Ureter (tissue), 1 donor: ENCODE measurements at places on chromosomes 2 and 18. TPM values are rescaled to one million over a fixed set of nuclear protein-coding genes. Genes with fewer than 3 reads are reported as not detected.

Gene LRRC30
- total RNA-seq: not detected

Gene EVX2
- total RNA-seq: not detected

Gene LOXHD1
- 0.29 TPM for total RNA-seq

Gene TMEM169
- 0.21 TPM for total RNA-seq

Gene SERPINE2
- total RNA-seq: 10.9 TPM

Gene XIRP2
- 0.42 TPM for total RNA-seq

- peak; percentile 61 for DNase-seq
Observed at GRCh38 chr2:120934574-120935338, 199.1 kb downstream of the GLI2 start.

Gene ACVR1C
- total RNA-seq: 0.81 TPM

GRCh38 chr18:49648811-49649210, 87.0 kb downstream of the LIPG start:
- no peak for DNase-seq

DNA sequence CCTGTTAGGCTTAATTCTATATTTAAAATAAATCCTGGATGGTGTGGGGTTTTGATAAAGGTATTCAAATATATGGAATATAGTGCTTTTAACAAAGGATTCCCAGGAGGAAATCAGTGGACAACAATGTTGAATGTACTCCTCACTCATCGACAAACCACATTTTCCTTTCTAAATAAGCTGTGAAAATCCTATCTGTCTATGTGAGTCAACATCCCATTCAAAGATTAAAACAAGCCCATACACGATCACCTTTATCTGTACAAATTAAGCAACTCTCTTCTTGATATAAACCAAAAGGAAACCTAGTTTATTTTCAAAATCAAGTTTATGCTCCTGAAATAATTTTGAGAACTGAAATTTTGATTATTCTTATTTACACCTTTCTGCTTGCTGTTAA, 153.4 kb downstream of the ERBB4 start:
- no peak for DNase-seq

DNA sequence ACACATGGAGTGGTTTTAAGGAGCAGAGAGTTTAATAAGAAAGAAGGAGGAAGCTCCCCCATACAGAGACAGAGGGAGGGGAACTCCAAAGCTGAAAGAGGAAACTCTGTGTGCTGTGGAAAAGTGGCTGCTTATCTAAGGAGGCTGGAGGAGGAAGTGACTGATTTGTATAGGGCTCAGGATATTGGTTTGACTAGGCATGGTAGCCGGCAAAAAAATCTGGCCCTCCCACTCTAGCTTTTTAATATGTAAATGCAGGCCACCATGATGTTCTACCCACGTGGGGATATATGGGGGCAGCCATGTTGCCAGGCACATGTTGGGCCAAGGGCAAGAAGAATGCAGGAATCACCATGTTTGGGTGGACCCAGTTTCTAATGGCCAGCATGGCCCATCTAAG, 64.3 kb downstream of the HNMT start:
- no peak for DNase-seq

Gene MYO5B
- total RNA-seq: 46.2 TPM

DNA sequence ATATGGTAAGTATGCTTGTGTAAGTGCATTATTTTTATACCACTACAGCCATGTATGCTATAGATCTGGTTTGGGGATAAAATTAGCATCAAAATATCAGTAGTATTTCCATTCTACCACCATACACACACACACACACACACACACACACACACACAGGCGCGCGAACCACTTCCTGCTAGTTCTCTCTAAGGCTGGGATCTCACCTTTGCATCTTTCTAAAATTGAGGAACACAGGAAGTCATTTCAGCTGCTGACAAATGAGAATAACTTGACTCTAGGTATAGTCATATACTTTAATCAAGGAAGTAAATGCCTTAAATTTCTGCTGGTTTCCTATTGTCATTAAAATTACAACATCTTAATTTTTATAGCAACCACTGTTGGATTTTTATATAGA, 72.5 kb downstream of the RBM43 start:
- DNase-seq: no peak

DNA sequence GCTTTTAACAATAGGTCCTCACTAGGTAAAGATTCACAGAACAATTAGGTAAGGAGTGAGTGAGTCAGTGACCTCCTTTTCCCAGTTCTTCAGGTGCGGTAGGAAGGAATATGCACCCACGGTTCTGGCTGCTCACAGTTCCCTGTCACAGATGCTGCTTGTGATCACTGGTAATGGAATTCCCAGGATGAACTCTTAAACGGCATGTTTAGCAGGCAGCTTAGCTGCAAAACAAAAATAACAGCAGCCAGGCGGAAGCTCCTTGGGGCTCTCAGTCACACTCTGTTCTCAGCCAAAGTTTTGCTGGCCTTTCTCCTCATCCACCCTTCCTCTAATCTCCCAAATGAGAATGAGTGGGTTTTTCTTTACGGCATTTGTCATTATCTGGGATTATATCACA, 274.5 kb downstream of the MYT1L start:
- no peak for DNase-seq

Gene MRPS5
- 52.1 TPM for total RNA-seq

DNA sequence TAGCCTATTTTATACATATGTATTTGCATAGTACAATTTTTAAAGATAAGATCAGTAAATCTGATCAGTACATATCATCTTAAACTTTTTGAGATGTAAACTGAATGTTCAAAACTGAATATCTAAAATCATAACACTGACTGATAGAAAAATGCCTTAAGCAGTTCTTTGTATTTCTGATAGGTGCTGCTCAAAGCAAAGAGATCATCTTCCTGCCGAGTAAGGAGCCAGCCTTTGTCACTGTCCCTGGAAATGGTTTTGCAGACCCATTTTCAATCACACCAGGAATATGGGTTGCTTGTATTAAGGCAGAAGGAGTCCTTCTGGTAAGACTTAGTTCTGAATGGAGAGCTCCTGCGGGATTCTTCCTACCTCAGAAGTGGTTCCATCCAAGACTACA, 135.0 kb downstream of the LAMA3 start:
- DNase-seq: no peak

DNA sequence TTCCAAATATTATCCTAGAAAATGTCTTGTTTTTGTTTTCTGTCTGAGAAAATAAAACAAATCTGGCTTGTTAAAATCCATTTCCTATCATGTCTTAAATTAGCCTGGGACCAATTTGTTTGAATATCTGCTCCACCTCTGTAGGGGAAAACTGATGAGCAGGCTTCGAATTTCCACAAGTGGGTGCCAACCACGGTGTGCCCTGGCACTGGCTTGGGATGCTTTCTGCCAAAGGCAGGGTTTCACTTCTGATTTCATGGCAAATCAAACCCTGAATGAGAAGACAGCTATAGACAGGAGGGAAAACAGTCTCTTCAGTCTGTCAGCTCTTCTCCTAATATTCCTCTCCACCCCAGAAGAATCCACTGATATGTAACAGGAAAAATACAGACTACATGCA, 33.7 kb upstream of the STAT4 start:
- no peak for DNase-seq

- DNase-seq: no peak
Observed at GRCh38 chr2:88464153-88464552, 11.7 kb upstream of the FOXI3 start.

- DNase-seq: no peak
Observed at GRCh38 chr2:238163481-238164198, 4.9 kb downstream of the ERFE start.

DNA sequence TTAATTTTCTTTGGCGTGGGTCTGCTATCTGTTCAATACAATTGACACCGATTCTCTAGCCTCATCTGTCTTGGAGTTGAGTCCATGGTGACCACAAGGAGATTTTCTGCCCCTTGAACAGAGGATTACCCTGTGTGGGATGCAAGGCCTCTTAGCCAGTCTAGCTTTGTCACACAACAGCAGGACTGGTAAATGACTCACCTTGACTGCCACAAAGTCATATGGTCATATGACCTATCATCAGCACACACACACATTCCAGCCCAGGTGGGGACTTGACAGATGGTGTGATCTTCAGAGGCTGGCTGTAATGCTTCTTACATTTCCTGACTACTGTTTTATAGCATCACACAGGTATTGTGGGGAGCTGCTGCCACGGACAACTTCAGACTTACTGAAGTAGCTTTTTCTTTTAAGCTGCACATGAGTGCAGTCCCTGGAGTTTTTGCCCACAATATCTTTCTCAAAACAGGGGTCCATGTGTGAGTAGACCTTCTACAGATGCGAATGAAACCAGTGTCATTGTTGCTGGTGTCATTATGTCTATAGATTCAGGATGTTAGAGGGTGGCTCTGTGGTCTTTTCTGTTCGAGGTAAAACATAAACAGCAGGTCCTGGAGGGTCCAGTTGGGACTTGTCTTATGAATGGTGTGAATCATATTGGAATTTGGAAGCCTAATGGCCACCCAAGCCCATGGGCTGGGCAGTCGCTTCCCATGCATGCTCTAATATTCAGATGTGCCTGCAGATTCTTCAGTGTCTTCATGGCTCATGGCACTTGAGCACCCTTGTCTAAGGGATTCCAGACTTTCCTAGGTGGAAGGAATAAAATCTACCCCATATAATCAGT, 18.6 kb upstream of the ACOXL start:
- DNase-seq: no peak

DNA sequence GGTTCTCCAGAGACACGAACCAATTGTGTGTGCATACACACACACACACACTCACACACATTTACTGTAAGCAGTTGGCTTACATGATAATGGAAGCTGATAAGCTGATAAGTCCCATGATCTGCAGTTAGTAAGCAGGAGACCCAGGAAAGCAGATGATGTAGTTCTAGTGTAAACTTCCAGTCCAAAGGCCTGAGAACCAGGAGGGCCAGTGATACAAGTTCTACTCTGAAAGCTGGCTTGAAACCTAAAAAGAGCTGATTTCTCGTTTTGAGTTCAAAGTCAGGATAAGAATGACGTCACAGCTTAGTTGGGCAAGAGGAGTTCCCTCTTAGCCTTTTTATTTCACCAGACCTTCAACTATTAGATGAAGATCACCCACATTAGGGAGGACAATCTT, 558.8 kb upstream of the PIK3C3 start:
- no peak for DNase-seq

DNA sequence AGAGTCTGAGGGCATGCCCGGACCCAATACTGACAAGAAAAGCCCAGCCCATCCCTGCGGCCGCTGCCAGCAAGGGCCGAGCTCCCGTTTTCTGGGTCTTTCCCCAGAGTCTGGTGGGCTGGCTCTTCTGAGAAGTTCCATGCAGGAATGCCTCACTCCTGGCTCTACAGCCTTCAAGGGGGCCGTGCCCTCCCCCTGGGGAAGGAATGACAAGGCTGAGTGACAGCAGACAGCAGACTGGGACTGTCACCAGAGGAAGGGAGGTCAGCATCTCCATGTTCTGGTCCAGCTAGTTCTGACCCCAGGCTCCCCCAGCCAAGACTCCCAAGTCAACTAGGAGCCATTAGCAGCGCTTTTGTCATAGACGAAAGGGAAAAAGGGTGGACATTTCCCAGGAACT, 13.0 kb upstream of the SEMA4C start:
- no peak for DNase-seq

- DNase-seq: no peak
Observed at GRCh38 chr2:118049816-118050140, 35.9 kb upstream of the CCDC93 start.

- no peak for DNase-seq
Observed at GRCh38 chr18:35071819-35072247, 30.6 kb downstream of the MAPRE2 start.

DNA sequence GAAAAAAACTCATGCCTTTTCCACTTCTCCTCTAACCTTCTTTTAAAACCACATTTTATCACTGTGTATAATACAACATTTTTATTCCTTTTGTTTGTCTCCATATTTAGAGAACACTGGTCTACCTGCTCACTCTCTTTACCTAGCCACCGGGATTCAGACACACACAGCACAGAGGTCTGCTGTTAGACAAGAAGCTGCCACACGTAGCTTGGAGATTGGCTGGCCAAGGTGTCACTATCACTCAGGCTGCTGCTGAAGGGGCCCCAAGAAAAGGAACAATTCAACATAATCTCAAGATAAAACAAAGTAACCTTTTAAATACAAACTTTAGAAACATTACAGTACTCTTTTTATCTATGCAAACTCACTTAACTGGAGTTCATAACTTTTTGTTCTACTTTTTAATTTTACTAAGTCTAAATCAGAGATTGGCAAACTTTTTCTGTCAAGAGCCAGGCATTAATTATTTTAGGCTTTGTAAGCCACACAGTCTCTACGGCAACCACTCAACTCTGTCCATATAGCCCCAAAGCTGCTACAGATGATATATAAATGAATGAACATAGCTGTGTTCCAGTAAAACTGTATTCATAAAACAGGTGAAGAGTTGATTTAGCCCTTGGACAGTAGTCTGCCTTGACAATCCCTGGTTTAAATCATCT, 25.8 kb downstream of the FEZ2 start:
- no peak for DNase-seq

Gene ADGRF3
- total RNA-seq: 0.89 TPM

DNA sequence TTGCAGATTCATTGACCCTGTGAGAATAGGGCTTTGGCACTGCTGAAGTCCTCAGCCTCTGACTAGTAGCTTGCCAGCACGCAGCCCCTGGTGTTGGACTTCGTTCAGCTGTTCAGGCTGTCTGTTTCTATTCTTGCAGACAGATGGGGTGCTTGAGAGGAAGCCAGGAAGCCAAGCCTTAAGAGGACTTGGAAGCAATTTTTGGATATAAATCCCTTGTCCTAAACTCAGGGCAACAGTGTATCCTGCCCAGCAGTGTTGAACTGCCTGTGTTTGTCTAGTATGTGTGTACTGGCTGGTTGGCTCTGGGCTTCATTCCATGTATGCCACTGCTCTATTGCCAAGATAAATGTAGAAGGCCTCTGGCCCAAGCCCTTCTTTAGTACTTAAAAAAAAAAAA, 108.6 kb downstream of the COMMD1 start:
- DNase-seq: peak; percentile 52

DNA sequence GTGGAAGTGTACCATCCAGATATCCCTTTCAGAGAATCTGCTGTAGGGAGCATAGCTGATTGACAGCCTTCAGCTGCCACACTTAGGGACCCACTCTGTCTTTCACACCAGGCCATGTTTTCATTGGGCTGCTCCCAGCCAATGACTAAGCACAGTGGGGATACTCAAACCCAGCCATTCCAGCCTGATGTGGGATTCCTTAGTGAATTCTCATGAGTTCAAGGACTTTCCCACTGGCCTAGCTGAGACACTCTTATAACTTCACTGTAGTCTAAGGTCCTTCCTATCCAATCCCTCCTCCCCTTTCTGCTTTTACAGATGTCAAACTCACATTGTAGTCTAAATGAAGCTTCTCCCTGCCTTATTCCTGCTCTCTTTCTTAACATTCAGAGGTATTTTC, 201.2 kb downstream of the PIK3C3 start:
- no peak for DNase-seq

GRCh38 chr18:54616220-54616848, 25.3 kb downstream of the DYNAP start:
- no peak for DNase-seq

GRCh38 chr2:177881008-177881747, 191.4 kb downstream of the PDE11A start:
- no peak for DNase-seq
